T47D (cell line): ENCODE measurements at places on chromosomes 13 and 19.
A peak's percentile ranks its signal among the peaks of the same experiment; 100 is the strongest.

DNA sequence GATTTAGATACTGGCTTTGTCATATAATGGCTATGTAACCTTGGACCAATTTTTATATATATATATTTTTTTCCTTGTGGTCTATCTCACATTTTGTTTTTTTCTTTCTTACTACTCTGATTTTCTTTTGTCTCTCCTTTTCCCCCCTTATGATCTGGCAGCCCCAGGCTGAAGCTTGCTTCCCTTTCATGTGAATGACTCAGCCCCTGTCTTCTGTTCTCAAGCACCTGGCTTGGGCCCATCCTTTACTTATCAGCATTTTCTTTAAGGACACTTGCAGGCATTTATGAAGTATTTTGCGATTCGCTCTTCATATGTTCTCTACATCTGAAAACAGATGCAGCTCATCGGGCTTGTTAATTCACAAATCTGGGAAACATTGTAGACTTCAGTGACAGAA, 163.6 kb downstream of the SPRY2 start:
- DNase-seq: no peak

DNA sequence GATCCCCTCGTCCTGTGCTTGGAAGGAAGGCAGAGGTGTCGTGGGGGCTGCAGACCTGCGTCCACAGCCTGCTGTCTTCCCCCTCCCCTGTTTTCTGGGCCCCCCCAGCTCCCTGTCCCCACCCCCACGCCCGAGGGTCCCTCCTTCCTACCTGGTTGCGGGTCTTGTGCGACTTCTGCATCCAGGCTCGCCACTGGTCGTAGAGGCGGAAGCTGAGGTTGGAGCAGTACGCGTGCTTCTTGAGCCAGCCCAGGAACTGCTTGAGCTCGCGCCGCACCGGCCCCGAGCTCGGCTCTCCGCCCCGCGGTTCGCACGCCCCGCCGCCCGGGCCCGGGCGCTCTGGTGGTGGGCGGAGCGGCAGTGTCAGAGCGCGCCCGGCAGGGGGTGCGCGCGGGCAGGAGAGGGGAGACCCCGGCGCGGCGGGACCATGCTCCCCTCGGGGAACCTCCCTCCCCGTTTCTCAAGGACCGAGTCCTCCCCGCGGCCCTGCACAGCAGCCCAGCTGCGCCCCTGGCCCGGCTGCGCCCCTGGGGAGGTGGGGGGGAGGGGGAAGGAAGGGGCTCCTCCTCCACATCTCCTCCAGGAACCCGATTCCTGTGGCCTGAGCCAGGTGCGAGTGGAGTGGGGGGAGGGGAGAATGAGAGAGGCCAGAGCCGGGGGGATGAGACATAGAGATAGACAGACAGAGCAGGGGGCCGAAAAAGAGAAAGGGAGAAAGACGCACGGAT, 5.7 kb downstream of the REX1BD start:
- peak; percentile 71 for DNase-seq

DNA sequence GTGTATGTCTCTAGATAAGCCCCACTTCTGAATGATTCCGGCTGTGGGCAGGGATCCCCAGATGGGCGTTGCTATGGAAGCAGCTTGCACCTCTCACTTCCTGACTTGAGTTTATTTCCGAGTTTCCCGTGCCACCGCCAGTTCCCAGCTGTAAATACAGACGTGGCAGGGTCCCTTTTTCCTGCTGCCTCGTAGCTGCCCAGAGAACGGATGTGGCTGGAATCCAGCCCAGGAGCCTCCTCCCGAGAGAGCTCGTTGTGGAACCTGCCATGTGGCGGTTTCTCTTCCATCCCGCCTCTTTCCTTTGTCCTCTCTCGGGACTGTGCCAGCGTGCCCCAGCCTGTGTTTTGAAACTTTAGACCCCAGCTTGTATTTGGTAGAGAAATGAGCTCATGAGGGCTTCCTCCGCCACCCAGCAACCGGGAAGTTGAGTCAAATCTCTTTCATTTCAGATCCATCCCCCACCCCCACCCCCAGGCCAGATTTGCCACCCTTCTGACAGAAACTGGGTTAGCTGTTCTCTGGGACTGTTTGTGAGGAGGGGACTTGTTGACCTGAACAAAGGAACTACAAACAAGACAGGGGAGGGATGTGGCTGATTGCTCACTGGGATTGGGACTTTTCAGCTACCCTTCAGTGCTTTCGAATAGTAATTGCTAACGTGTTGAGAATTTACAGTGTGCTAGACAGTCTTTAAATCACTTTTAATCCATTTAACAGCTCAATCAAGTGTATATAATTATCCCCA, 96.6 kb downstream of the SIPA1L3 start:
- no peak for DNase-seq

DNA sequence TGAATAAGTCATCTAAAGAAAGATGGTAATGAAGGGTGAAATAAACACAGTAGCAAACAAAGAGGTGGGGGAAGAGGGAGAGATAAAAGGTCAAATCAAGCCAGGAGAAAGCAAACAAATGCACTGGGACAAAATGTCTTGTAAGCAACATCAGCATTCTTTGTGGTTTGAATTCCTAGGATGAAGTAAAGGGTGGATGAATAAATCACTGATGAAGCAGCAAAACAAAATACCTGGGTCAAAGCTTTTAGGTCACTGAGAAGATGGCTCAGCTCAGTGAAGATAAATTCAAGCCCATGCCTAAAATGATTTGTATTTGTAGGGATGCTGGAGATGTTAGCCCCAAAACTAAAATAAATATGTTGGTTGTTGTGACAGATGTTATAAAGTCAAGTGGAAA, 86.5 kb upstream of the FBXL3 start:
- DNase-seq: no peak

GRCh38 chr19:14366529-14366928, 14.7 kb upstream of the ADGRE5 start:
- DNase-seq: peak; percentile 43

GRCh38 chr13:101527130-101527529, 74.7 kb downstream of the ITGBL1 start:
- DNase-seq: no peak
